ENCODE measurements at places on chromosomes 6 and 20.

- DNase-seq: no peak
Measured at GRCh38 chr6:87095087-87095509, at the start of gene CGA. CGA (minus strand) TSS chr6:87095106; CDS start chr6:87088200, 6,906 bp downstream.

DNA sequence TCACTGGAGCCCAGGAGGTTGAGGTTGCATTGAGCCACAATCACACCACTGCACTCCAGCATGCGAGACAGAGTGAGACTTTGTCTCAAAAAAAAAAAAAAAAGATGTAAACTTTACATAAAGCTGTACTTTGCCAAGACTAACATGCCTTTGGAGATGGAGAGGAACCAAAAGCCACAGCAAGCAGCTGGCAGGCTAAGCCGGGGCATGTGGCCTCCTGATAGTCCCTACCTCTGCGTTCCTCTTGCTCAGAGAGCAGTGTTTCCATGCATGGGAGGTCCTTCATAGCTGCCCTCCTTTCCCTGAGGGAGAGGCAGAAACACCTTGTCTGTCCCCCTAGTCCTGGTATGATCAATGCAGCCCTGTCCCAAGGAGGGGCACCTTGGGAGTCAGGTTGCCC lies 35.2 kb downstream of the SPATA2 start:
- no peak for DNase-seq

DNA sequence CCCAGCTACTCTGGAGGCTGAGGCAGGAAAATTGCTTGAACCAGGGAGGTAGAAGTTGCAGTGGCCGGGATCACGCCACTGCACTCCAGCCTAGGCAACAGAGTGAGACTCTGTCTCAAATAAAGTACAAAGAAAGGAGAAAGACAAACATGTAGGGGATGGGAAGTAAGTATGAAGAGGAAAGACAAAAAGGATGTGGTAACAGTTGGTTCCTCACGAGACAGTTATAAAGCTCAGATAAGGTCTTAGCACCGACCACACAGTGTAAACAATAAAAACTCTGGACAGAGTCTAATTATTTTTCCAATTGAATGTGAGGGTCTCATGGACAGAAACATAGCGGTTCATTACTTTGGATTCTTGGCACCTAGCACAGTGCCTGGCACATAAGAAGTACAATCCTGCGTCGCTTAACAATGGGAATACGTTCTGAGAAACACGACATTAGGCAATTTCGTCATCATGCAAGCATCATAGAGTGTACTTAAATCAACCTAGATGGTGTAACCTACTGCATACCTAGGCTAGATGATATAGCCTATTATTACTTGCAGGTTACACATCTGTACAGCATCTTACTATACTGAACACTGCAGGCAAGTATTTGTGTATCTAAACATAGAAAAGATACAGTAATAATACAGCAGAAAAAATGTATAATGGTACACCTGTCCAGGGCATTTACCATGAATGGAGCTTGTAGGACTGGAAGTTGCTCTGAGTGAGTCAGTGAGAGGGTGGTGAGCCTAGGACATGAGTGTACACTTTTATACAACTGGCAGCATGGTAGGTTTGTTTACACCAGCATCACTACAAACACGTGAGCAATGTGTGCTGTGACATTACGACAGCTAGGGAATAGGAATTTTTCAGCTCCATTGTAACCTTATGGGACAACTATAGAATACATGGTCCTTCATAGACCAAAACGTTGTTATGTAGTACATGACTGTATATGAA lies 38.2 kb downstream of the MBOAT1 start:
- DNase-seq: no peak

- DNase-seq: peak; percentile 62
Measured at GRCh38 chr6:33410711-33411631, at the start of gene PHF1. PHF1 (plus strand) TSS chr6:33411014; CDS start chr6:33412264, 1,250 bp downstream.

GRCh38 chr6:145028144-145028818 lies 707.0 kb downstream of the EPM2A start:
- no peak for DNase-seq

DNA sequence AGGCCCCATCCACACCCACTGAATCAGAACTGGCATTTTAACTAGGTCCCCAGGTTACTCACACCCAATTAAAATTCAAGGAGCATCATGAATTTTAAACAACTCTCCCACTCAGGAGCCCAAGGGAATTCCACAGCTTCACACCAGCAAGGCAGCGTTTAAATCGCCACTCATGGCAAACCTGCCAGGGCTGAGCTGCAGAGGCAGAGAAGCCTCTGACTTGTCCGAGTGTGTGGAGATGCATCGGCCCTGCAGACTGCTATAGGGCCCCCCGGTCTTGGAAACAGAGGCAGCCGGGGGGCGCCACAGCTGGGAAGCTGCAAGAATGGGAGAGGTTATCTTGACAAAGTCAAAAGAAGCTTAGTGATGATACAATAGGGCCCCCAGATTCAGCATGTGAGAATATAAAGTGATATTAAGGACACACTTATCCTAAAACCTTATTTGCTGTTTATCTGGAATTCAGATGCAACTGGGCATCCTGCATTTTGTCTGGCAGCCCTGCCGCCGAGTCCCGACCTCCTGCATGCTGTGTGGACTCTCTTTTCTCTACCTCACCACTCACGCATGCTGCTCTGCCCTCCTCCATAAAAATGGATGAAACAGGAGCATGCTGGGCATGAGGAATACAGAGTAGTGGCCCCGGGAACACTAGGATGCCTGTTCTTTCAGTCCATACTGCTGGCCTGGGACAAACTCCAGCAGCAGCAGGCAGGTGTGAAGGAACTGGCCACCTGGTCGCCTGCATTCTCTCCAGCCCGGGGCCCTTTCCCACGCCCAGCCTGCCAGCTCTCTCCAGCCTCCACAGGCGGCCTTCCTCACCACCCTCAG lies 126.1 kb downstream of the PXDC1 start:
- no peak for DNase-seq
